ENCODE measurements at places on chromosomes 13 and 19.

DNA sequence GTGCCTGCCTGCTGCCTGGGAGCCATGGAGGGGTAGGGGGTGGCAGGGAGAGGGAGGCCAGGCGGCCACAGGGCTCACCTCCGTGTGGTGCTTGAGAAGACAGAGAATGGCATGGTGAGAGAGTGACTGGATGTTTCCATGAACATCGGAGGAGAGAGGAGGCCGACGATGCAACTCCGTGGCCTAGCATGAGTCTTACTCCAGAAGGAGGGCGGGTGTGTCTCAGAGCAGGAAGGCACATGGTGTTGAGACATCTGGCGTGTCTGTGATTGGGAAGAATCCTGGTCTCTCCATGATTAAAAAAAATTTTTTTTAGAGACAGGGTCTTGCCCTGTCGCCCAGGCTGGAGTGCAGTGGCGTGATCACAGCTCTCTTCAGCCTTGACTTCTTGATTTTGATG, 5.1 kb downstream of the IRGC start:
- DNase-seq = no peak

- DNase-seq = no peak
Observed at GRCh38 chr13:20258963-20259288, 26.8 kb upstream of the GJB6 start.

DNA sequence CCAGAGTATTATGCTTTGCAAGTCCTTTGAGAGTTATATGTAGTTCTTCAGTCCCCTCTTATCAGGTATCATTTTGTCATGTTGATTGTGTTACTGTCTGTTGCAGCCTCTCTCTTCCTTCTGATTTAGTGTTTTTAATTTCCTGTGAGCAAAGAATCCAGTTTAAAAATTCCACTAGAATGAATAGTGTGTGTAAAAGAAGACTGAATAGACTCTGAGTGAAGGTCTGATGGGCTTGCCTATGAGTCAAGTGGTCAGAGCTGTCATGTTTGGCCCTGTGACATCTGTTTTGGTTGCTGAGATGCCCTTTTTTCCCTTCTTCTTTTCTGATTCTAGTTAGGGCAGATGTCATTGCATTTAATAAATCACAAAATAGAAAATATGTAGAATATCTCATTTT, 23.3 kb upstream of the KCTD4 start:
- DNase-seq = no peak

DNA sequence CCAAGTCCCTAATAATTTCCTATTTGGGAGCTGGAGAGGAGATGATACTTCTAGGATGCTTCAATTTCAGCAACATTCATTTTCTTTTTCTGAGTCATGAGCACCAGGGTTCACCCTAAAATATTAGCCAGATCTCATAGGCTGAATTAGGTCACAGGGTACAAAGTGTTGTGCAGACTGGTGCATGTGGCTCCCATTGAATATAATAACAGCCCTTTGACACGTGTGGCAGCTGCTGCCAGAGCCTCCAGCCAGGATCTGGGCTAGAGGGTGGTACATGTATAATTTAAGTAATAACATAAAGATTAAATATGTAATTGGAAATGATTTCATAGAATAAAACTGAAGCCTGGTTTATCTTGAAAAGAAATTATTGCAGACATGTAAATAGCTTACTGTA, 244.9 kb downstream of the ATP8A2 start:
- DNase-seq = no peak

DNA sequence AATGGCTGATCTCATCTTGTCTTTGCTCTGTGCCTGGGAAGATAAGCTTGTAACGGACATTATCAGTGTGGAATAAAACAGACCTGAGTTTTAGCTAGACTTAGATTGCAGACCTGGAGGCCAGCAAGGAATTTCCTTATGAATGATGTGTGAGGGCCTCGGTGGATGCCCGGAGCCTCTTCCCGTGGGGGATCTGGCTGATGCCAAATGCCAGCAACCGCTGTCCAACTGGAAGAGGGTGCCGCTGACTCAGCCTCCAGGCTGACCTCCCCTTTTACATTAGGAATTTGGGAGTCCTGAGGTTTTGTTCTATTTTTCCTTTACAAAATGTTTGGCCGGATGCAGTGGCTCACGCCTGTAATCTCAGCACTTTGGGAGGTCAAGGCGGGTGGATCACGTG, 19.6 kb upstream of the LILRA2 start:
- no peak for DNase-seq

- no peak for DNase-seq
Observed at GRCh38 chr13:46213242-46213641, 1.5 kb downstream of the LRRC63 start.

GRCh38 chr13:37791699-37792098, 77.9 kb downstream of the TRPC4 start:
- DNase-seq = no peak

DNA sequence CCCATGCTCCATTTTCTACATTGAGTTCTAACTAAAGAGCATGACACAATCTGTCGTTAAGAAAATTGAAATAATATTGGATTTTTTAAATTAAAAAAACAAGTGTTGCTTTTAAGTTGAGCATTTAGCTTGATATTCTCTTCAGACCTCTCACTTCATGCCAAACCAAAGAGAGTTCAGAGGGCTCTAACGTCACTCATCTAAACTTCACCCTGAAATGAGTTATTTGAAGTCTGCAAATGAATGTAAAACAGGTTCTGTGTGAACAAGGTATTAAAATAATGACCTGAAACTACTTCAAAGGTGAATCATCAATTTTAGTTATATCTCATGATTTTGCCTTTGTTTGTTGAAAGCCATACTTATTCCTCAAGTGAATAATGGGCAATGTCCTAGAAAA, 61.8 kb downstream of the MRPL57 start:
- DNase-seq = no peak

GRCh38 chr19:55346725-55347441, 7.2 kb downstream of the KMT5C start:
- DNase-seq = no peak

- DNase-seq = no peak
Observed at GRCh38 chr19:50933640-50934039, 19.2 kb downstream of the KLK5 start.

DNA sequence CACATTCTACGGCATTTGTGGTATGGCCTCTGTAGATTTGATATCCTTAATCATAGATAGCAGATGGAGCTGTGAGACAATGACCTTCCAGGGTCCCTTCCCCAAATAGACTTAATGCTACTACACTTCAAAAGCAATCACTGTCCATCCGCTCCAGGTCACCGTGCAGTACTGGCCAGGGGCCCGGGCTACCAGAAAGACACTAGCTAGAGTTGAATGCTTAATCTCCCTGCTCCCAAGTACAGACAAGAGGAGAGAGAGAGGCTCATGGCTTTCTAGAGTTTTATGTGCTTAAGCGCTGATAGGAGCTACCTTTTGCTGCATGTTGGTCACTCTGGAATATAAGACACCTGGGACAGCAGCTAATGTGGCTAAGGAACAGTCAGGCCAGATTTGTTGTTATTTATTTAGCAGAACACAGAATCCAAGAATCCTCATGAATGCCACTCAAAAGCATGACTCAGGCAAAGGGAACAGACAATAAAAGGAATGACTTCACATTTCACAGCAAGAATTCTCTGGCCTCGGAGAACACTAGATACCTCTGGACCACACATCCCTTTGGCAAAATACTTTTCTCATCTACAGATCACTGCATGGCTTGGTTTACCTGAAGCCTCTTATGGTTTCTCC, 165.0 kb downstream of the LACC1 start:
- DNase-seq = no peak

DNA sequence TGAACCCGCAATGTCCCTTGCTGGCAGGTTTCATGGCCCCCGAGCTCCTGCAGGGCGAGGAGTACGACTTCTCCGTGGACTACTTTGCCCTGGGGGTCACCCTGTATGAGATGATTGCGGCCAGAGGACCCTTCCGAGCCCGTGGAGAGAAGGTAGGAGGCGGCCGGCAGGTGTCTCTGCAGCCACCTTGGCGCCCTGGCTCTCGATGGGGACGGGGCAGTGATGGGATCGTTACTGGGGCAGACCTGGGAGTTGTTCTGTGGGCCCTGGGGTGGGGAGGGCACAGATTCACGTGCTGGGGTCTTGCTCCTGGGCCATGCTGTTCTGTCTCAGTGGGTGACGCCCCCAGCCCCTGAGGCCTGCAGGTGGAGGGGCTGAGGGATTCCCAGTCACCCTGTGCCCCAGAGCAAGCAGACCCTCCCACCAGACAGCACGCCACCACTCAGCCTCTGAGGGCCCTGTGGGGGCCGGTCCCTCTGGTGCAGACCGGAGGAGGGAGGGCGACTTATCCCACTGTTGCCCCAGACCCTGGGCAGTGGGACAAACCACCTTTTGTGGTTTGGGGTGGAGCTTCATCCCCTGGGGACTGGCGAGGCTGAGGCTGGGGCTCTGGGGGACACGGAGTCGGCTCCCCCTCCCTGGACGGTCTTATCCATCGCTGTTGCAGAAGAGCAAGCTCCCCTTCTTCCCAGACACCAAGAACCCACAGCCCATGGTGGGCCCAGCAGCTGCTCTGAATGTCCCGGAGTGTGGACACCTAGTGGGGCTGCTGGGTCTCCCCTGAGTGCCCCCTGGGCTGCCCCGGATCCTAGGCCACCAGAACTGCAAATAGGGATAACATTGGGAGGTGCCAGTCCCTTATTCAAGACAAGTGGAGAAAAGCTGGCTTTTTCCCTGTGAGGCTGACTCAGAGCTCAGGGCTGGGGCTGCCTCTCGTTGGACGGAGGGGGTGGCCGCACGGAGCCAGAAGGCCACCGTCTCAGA, 27.5 kb upstream of the TMEM255B start:
- DNase-seq = no peak

- no peak for DNase-seq
Observed at GRCh38 chr13:48542138-48542537, 9.3 kb upstream of the RCBTB2 start.

DNA sequence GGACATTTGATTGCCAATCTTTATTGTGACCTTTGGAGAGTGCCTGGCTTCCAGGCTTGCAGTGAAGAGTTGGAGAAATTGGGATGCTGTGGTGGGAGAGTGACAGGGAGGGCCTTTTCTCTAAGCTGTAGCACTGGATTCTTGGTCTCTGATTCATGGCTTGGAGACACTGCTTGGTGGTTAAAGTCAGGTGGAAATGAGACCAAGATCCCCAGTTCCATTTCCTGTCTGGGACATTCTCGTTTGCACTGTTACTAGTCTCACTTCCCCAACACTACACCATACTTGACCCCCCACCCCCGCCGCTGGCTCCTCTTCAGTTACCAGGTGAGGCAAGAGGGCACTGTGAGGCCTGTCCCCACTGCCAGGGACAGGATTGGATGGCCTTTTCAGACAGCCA, 2.9 kb downstream of the SUPT5H start:
- peak; percentile 22 for DNase-seq

- DNase-seq = no peak
Observed at GRCh38 chr19:13302526-13303270, 152.5 kb downstream of the IER2 start.

DNA sequence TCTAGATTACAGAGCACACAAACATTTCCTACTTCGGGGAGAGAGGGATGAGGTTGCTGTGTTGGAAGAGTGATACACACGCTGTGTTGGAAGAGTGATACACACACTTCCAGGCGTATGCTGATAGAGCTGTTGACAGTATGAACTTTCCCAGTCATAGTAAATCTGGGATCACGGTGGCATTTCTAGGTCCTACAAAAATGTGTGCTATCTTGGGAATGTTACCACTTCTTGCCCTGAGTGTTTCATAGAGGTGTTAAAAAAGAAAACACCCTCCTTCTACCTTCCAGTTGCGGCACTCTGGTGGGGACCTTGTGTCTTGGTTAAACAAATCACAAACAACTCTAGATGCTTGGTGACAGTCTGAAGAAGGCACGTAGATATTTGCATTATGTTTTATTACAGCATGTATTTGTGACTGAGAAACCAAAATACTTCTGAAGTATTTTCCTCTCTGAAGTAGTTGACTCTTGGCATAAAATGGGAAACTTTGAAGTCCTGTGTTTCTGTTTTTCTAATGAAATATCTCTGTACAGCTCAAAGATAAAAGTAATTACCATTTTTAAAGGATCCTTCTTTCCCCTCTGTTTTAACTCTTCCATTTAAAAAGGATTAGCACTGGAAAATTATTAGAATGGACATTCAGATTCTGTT, 52.5 kb downstream of the ARHGAP35 start:
- no peak for DNase-seq

DNA sequence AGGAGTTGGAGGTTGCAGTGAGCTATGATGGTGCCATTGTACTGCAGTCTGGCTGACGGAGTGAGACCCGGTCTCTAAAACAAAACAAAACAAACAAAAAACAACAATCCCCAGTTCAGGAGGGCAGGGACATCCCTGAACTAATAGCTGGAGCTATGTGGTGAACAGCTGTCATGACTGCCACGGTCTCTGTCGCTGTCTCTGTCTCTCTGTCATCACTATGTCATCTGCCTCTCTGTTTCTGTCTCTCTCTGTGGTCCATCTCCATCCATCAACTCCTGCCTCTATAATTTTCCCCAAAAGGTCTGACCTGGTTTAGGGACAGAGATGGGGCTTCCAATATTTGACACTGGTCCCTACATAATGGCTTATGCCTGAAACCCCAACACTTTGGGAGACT, 7.4 kb downstream of the ITPKC start:
- no peak for DNase-seq

DNA sequence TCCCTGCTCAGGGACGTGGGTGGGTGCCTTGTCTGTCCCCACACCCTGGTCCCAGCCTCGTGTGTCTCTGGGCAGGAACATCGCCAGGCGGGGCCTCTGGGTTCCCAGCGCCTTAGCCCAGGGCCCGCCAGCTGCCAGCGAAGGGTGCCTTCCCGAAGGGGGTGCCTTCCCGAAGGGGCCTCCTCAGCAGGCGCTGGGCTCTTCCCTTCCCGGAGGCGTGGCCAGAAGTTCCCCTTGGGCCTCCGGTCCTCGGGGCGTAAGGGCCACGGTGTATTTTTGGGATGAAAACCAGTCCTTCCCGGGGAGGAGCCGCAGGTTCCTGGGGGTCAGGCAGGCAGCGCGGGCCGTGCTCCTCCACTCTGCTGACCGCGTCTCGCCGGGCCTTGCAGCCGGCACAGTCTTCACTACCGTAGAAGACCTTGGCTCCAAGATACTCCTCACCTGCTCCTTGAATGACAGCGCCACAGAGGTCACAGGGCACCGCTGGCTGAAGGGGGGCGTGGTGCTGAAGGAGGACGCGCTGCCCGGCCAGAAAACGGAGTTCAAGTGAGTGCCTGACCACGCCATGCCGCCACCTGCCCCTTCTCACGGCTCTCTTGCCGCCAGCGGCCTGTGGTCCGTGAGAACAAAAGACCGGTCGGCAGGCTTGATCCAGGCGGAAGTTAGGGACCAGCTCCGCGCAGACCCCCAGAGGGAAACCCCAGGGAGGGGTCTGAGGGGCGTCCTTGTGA, 6.9 kb downstream of the BSG start:
- no peak for DNase-seq

GRCh38 chr19:51321799-51322198, 10.4 kb downstream of the IGLON5 start:
- DNase-seq = no peak
